ENCODE measurements at places on chromosomes 7 and 10. TPM values are rescaled to one million over a fixed set of nuclear protein-coding genes. Genes with fewer than 3 reads are reported as not detected.
A peak's percentile ranks its signal among the peaks of the same experiment; 100 is the strongest.

Gene IFIT2
- polyA plus RNA-seq, result 4.8 TPM

Gene SEMA3C
- polyA plus RNA-seq, result 1.4 TPM

GRCh38 chr7:157468221-157469111 is 131.7 kb downstream of the DNAJB6 start:
- no peak for DNase-seq

Gene ANKRD61
- 0.67 TPM for polyA plus RNA-seq

- DNase-seq, result no peak
Observed at GRCh38 chr10:65040796-65041195, 1519.6 kb downstream of the REEP3 start.

DNA sequence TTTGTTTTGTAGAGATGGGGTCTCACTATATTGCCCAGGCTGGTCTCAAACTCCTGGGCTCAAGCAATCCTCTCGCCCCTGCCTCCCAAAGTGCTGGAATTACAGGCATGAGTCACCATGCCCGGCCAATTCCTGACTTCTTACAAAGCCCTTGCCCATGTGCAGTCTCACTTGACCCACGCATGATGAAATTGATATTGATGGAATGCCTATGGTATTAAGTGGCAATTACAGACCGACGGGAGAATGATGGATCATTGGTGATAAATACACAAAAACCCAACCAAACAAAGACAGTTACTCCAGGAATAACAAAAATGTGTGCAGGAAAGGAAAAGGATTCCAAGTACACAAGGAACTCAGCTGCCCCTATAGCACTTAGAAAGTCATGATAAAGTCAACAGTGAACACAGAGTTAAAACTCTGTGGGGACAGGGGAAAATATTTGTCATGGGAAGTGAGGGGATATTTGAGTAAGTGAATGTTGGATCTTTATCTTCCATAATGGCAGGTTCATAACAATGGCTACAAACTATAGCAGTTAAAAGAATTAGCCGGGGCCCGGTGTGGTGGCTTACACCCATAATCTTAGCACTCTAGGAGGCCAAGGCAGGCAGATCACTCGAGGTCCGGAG is 21.6 kb downstream of the HIP1 start:
- DNase-seq, result no peak

GRCh38 chr7:129698516-129699418 is 87.2 kb downstream of the NRF1 start:
- peak; percentile 20 for DNase-seq

GRCh38 chr7:156935250-156935649 is 14.3 kb upstream of the NOM1 start:
- no peak for DNase-seq

DNA sequence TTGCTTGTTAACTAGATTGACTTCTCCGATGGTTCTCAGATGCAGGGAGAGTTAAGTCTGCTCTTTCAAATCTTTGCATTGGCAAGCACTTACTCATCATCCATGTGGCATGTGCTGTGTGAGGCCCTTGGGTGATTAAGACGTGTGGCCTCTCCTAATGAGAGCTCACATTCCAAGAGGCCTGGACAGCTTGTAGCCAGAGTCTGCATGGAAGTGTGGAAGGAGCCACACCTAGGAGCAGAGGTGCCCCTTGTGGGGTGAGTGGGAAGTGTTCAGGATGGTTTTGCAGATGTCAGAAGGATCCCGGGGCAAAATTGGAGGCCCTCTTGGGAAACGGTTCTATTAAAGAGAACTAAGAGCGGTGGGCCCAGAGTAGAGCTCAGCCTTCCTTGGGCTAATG is 225.9 kb downstream of the PAXIP1 start:
- peak; percentile 9 for DNase-seq

Gene DYDC1
- not detected for polyA plus RNA-seq

DNA sequence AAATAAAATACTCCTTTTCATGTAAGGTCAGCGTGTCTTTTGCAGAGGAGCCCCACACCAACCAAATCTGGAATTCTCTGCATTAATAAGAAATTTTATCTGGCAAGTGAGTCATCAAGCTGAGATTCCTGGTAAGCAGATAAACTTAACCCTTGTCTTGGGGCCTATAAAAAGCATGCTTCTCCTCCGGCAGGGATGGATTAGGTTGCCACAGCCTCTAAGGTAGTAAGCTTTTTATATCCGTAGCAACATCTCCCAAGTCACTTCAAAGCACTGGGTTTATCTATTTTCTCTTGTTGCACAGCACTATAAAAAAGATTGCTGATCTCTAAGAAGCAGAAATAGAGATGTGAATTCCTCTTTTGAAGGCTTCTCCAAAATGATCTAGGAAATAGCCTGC is 202.8 kb upstream of the NOBOX start:
- no peak for DNase-seq
